ENCODE measurements at places on chromosomes 1 and 21. TPM values are rescaled to one million over a fixed set of nuclear protein-coding genes. Genes with fewer than 3 reads are reported as not detected.

- no peaks in the 10 kb centered on the region for H3K36me3 ChIP-seq
- no peak overlapping the region for H3K4me3 ChIP-seq
- H3K27ac ChIP-seq, result no peak overlapping the region
- no peak for DNase-seq
Observed at GRCh38 chr1:55695151-55695550, 480.0 kb upstream of the USP24 start.

DNA sequence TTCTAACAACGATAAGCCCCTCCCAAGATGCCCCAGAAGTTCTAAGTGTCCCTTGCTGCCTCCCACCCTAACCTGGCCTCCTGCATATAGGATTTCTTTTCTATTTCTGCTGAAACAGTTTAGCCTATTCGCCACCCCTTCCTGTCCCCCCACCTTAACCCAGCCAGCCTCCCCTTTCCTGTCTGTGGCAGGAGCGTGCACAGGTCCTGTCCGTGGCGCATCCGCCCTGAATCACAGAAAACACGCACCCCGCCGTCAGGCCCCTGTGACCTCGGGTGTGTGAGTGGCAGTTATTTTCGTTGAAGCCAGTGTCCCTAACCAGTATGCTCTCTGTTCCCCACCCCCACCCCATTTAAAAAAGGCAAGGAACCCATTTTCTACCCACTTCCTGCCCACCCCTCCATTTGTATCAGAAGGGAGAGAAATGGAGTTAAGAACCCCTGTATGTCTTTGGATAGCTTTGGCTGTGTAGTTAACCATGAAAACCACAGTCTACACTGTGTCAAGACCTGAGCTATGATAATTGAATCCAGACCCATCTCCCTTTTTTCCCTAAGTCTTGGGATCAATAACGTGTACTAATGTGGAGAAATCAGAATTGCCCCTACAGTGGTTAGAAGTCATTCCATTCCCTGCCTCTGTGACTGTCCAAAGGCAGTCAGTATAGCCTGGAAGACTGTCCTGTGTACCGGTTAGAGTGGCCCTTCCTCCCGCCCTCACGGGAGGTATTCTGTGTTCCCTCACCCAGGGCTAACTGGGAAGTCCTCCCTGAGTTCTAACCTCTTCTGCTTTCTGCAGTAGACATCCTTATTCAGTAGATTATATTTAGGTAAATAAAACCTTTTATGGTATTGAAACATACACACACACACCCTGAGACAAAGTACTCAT is 1.8 kb downstream of the PLEKHO1 start:
- H3K4me3 ChIP-seq, result peak overlapping the region; percentile 85
- peak overlapping the region; percentile 91 for H3K27ac ChIP-seq
- DNase-seq, result peak; percentile 90
- H3K4me1 ChIP-seq, result peaks cover 73% of the 10 kb centered on the region
- peaks cover 53% of the 10 kb centered on the region for H3K36me3 ChIP-seq

DNA sequence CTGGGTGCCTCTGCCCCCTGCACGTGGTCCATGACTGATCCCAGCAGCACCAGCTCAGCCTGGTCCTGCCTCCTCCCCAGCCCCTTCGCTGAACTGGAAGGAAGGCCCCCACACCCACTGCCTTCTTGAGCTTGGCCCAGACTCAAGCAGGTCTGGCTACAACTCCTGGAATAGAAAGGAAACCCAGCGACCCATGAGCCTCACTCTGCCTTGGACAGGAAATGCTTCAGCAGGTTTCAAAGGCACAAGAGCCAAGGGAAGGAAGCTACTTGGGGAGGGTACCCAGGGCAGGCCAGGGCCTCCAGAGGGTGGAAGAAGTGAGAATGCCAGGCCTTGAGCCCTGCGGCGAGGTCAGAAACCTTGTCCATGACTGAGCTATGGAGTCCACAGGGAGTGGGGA is 35.9 kb upstream of the RD3 start:
- no peak for DNase-seq
- peaks cover 4% of the 10 kb centered on the region for H3K27me3 ChIP-seq
- no peak overlapping the region for H3K27ac ChIP-seq
- no peak overlapping the region for H3K4me3 ChIP-seq
- peaks cover 2% of the 10 kb centered on the region for H3K4me1 ChIP-seq

- no peak for DNase-seq
- H3K27me3 ChIP-seq, result no peaks in the 10 kb centered on the region
- H3K4me3 ChIP-seq, result no peak overlapping the region
Observed at GRCh38 chr1:177847843-177848242, 122.0 kb downstream of the SEC16B start.

DNA sequence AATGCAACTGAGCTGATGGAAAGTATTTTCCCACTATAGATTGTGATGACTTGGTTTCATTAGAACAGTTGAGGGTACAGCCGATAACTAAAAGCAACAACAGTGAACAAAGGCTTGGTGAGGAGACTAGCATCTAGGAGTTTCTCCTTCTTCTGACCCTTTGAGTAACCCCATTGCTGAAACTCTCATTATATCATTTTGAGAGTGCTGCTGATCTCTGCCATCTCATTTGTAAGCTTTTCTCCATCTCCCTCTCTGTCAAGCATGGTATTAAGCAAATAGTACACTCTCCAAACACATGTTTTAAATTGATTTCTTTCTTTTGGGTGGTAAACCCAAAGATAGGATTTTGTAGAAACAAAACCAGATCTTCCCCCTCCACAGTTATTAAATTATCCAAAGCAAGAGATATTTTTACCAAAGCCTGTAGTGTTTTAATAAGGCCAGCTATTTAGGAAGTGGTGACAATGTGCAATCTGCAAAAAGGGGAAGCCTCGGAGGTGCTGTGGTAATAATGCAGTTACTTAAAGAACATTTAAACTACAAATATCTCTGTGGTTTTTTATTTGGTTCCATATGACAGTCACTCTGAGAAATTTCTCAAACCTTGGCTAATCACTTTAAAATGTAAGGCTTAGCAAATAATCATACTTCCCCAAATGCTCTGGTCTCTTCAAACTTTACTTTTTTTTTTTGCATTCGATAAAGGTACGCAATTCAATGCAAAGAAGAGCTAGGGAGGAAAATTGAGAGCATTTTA is 287.5 kb downstream of the HLX start:
- H3K4me3 ChIP-seq, result no peak overlapping the region
- H3K27me3 ChIP-seq, result no peaks in the 10 kb centered on the region
- no peak overlapping the region for H3K27ac ChIP-seq
- no peaks in the 10 kb centered on the region for H3K4me1 ChIP-seq
- H3K36me3 ChIP-seq, result no peaks in the 10 kb centered on the region

Gene CD2
- 278 TPM for total RNA-seq

Gene KIAA0040
- 64.3 TPM for total RNA-seq

DNA sequence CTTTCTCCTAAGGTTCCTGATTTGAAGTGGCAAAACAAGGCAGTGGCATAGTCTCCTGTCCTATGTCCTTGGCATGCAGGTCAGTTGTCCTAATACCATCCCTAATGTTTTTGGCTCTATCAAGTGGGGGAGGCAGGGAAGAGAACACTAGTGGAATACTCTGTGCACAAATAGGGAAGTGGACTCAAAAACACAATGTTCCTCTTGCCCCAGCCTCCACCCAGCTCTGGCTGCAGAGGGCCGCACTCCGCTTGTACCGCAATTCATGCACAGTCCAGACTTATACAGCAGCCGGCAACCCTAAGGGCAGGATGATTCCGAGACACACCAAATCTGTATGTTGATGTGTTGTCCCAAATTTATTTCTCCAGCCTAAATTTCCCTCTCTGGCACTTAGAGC is 14.5 kb downstream of the PLEKHO1 start:
- no peak overlapping the region for H3K4me3 ChIP-seq
- no peak overlapping the region for H3K27ac ChIP-seq
- DNase-seq, result no peak
- H3K36me3 ChIP-seq, result peaks cover 14% of the 10 kb centered on the region

Gene CYP4B1
- not detected for total RNA-seq

DNA sequence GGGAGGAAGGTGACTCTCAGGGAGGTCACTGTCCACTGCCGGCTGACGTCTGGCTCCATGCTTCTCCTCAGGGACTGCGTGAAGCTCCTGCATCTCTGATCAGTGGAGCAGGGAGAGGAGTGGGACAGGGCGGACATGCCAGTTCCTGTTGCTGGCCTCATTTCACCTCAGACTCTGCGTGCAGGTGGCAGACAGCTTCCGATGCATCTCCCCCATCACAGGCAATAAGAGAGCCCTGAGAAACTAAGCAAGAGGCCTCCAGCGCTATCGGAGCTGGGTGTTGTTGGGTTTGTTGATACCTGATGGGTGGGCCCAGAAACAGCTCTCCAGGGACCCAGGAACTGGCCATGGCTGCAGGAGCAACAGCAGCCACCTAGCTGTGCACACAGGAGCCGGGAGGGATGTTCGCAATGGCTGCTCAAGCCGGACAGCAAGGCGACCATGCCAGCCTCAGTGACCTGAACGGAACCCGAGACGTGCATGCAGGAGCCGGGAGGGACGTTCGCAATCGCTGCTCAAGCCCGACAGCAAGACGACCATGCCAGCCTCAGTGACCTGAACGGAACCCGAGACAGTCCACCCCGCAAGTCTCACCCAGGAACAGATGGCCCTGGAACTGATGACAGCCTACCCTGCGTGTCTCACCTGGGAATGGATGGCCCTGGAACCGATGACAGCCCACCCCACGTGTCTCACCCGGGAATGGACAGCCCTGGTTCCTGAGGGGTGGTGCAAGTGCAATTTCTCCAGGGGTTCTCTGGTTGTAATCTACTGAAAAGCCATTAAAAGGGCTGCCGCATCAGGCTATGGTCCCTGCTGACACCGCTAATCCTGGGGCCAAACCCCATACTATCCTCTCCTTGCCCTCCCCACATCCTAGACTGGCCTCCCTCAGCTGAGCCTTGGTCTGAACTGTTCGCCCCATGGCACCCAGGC is 14.2 kb upstream of the PCBP3 start:
- no peak overlapping the region for H3K27ac ChIP-seq
- H3K36me3 ChIP-seq, result no peaks in the 10 kb centered on the region
- no peak for DNase-seq

GRCh38 chr21:45054927-45055612 is 19.3 kb upstream of the ADARB1 start:
- DNase-seq, result no peak
- H3K4me3 ChIP-seq, result no peak overlapping the region
- no peaks in the 10 kb centered on the region for H3K4me1 ChIP-seq
- no peak overlapping the region for H3K27ac ChIP-seq

DNA sequence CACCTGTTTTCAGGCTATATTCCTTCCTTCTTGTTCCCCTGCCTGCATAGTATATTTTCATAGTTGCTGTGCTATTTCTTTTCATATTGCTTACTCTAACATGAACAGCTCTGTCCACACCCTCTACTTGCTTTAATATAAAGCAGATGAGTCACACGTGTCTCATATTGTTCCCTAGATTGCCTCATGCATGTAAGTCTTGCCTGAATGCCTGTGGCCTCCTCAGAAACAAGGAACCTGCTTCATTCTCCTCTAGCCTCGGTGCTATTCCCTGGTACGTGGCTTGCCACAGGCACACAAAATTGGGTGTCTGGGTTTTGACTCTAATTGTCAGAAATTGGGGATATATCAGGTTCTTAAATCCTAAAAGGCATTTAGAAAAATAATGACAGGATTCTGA is 16.5 kb upstream of the PKP1 start:
- H3K27me3 ChIP-seq, result peaks cover 36% of the 10 kb centered on the region
- DNase-seq, result no peak
- H3K4me3 ChIP-seq, result no peak overlapping the region
- no peaks in the 10 kb centered on the region for H3K36me3 ChIP-seq
- H3K4me1 ChIP-seq, result no peaks in the 10 kb centered on the region
- H3K27ac ChIP-seq, result no peak overlapping the region

DNA sequence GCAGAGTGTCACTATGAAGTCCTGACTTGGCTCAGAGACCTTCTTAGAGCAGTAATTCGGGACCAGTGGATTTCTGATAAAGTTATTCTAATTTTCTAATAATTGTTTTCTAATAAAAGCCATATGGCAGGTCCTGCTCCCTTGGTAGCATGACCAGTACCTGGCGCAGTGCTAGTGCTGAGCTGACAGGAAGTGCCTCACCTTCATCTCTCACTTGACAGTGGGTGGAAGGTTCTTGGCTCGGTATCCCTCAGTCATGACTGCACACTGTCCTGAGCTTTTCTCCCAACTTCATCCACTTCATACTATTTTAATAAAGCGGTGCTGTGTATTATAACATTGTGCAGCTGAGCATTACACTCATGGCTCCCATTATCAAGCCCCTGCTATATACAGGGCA is 14.1 kb downstream of the VANGL1 start:
- no peaks in the 10 kb centered on the region for H3K27me3 ChIP-seq
- H3K4me3 ChIP-seq, result no peak overlapping the region
- no peak overlapping the region for H3K27ac ChIP-seq

DNA sequence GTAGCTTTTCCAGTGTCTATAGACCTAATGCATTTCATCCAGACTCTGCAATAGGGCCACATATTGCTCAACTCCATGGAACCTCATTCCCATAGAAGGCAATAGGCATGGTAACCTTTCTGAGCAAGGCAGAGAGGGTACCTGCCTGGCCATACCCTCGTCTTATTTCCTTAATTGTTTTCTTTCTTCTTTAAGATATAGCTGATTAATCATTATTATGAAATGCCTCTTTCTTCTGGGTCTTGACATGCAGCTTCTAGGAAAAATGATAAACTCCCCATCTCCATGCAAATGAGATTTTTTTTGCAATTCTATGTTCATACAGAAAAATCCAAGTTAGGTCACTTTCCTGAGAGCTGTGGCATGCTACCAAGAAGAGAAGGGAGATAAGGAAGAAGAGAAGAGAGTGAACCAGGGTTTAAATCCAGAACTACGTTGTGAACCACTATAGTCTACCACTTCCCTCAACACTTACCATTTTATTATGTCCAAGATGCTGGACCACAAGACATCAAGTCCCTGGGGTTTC is 33.0 kb upstream of the IL20 start:
- DNase-seq, result no peak
- peak overlapping the region; percentile 4 for H3K27ac ChIP-seq
- H3K27me3 ChIP-seq, result peaks cover 18% of the 10 kb centered on the region
- H3K36me3 ChIP-seq, result no peaks in the 10 kb centered on the region

Gene BGLAP
- total RNA-seq, result 1.0 TPM

DNA sequence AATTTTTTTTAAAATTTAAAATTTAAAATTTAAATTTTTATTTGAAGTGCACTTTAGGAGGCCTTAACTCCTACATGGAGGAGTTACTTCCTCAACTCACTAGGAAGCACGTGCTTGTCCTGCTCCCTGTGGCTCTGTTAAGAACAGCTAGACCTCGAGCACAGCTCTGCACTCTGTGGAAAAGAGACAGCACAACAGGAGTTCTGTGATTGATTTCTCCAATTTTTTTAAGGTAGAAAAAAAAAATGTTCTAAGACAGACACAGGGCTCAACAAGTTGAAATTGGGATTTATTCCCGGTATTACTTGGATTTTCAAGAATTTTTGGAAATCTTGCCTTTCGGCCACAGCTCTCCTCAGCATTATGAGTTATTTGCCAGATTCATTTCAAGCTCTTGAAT is 356.6 kb upstream of the LYPLAL1 start:
- DNase-seq, result no peak
- no peak overlapping the region for H3K27ac ChIP-seq
- no peaks in the 10 kb centered on the region for H3K27me3 ChIP-seq

Gene NDC1
- total RNA-seq, result 35.5 TPM

Gene PTPN14
- 0.32 TPM for total RNA-seq

Measured in activated CD8-positive, alpha-beta memory T cell treated with anti-CD3 and anti-CD28 coated beads, Interleukin-2, amount 10 ng/mL, durations not matched to agents 7 days and 5 days (primary cell).